CD4-positive, alpha-beta T cell treated with Interferon alpha-2 for 1 hour (primary cell): ENCODE measurements at places on chromosomes 6 and 20.

GRCh38 chr20:33401921-33402369 is 626 bp upstream of the CDK5RAP1 start:
- DNase-seq = no peak

DNA sequence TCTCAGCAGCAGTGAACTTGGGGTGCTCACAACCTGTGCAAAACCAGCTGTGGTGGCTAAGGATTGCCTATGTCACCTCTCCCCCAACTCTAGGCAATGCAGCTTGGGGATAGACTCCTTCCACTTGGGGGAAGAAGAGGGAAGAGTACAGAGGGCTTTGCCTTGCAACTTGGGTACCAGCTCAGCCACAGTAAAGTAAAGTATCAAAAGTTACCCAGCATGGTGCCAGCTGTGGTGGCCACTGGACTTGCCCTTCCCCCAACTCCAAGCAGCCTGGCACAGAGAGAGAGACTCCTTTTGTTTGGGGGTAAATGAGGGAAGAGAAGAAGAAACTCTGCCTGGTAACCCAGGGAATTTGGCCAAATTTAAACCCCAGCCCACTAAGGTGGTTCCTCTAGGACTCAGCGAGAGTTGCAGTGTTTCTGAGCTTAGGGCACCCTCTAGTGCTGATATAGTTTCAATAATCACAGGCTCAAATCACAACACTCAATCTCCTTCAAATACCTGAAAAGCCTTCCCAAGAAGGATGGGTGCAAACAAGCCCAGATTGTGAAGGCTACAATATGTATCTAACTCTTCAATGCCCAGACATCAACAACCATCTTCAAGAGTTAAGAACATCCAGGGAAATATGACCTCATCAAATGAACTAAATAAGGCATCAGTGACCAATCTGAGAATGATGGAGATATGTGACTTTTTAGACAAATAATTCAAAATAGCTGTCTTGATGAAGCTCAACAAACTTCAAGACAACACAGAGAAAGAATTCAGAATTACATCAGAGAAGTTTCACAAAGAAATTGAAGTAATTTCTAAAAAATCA is 7.6 kb upstream of the DEFB129 start:
- peak; percentile 16 for DNase-seq

- peak; percentile 85 for DNase-seq
Observed at GRCh38 chr6:235763-236360, 56.4 kb upstream of the DUSP22 start.

GRCh38 chr6:112247275-112247674 is 7.1 kb downstream of the LAMA4 start:
- DNase-seq = no peak

DNA sequence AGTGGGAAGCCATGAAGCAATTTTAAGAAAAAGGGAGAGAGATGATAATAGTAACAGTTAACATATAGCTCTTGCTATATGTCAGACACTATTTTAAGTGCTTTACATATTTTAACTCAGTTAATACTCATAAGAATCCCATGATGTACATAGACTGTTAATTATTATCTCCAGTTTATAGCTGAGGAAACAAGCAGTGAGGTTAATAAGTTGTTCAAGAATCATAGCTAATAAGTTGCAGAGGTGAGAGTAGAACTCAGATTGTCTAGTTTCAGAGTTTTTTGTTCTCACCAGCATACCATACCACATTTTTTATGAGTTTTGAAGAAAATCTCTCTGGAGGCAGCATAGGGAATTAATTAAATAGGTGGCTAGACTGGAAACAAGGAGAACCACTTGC is 144.6 kb upstream of the MMS22L start:
- DNase-seq = no peak

DNA sequence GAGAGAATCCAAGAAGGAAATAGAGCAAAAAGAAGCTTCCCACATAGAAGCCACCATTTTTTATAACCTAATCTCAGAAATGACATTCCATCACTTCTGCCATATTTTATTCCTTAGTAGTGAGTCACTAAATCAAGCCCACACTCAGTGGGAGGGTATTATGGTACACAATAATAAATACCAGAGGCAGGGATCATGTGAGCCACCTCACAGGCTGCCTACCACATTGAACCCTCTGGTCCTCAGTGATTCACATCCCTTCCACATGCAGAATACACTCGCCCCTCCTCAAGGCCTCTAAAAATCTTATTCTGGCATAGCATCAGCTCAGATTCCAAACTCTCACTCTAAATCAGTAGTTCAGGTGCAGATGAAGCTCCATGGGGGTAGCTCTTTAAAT is 49.4 kb downstream of the TMC2 start:
- DNase-seq = no peak

DNA sequence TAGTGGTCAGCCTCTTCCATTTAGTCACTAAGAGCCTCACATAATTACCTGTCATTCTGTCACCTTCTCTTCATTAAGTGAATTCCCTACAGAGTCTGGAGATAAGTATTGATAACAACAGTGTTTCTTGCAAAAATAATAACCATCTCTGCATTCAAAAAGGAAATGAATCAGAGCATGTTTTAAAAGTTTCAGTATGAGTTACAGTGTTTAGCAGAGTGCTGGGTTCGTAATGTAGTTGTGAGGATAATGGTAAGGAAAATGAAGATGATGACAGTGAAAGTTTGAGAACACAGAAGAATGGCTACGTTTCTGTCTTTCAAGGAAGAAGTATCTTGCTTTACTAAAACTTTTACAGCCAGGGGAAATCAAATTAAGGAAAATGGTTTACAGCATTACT is 31.3 kb downstream of the GPRC6A start:
- no peak for DNase-seq

GRCh38 chr20:10077886-10078285 is 43.1 kb downstream of the ANKEF1 start:
- DNase-seq = no peak

DNA sequence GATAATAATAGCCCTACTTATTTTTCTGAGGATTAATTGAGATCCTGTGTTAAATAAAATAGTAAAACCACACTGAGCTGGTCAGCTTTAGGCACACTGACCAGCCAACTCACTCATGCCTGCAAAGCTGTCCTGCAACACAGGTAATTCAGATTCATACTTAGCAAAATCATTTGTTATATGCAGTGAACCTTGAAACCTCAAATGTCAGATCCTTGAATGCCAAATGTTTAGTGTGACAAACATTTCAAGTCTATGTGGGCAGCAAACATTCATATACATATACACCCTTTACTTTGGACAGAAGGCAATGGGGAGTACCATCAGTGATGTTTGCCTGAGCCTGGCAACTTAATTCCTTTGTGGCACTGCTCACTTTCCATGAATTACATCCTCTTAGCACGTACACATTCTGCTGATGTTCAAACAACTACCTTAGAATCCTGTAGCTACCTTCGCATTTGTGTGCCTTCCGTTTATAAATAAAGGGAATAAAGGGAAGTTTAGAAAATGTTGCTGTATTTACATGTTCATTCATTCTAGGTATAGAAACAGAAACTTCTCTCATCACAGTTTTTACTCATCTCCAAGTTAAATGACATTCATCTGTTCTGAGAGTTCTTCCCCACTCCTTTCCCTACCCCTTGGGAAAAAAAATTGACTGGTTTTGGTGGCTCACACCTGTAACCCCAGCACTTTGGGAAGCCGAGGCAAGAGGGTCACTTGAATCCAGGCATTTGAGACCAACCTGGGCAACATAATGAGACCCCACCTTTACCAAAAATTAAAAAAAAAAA is 140.8 kb downstream of the ZFAND3 start:
- DNase-seq = no peak

GRCh38 chr20:21693322-21693721 is 12.1 kb upstream of the PAX1 start:
- no peak for DNase-seq

DNA sequence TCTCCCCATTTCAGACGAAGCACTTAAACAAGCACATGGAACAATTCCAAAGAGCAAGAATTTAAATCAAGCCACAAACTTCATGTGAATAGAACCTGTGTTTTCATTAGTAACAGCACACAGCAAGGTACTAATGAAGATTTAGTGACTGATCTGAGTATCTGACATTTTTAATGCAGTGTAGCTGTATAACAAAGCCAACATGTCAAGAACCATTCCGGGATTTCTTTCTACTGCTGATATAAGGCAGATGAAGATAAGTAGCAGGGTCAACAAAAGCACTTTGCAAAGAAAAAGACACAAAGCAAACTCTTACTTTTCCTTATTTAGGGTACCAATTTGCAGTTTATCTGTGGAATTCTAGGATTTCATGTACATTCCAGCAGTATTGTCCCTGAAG is 11.3 kb downstream of the SLC17A5 start:
- DNase-seq = no peak

DNA sequence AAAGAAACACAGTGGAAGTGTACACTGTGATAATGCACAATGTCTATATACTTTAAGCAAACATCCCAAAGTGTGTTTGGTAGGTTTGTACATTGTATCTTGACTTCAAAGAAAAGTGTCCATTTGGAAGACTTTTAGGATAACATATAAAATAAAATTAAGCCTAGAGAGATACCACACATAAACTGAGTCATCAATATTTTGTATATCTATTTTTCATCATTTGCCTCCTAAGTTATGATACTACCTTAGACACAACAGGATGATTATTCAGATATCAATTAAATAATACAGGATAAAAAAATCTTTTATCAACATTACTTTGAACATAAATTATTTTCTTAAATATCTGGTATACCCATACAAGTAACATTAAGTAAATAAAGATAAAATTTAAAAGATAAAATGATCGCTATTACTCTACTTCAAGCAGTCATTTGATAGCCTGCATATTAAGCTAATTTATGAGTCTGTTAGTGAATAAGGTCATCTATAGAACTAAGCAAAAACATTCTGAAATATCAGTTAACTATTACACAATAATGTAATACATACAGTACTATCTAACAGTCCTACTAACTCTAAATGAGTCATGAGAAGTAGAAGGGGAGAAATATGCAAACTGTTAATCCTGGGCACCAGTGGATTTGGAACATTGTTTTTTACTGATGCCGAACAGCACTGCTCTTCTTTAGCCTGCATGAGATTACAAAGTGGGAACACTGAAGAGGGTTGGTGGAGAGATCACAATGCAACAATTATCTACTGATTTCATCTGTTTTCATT is 158.4 kb upstream of the SIM1 start:
- DNase-seq = no peak

- DNase-seq = no peak
Observed at GRCh38 chr6:159102373-159103160, 57.8 kb upstream of the TAGAP start.

- DNase-seq = peak; percentile 30
Observed at GRCh38 chr20:4689220-4689619, 32.5 kb upstream of the PRND start.

- no peak for DNase-seq
Observed at GRCh38 chr6:103870970-103871369, 988.7 kb downstream of the HACE1 start.

DNA sequence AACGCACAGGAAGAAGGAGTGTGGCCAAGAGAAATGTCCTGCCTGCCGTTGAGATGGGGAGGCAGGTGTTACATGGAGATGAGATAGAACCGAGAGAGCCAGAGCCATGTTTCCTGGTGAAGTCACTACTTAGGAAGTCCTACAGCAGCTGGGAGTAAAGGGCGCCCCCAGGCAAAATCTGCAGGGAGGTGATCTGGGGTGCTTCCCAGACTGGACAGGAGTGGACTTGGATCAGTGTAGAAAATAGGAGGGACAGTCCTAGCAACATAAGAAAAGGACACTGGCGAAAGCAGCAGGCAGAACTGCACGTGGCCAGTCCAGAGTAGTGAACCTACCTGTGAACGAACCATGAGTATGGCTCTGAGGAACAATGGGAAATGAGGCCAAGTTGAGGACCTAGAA is 85.3 kb downstream of the CD164 start:
- DNase-seq = no peak

GRCh38 chr20:50271176-50271575 is 80.5 kb downstream of the CEBPB start:
- no peak for DNase-seq

- DNase-seq = peak; percentile 69
Observed at GRCh38 chr20:38674092-38674764, 50.1 kb upstream of the SLC32A1 start.

GRCh38 chr6:15260099-15260821 is 14.4 kb downstream of the JARID2 start:
- DNase-seq = no peak

- DNase-seq = peak; percentile 87
Observed at GRCh38 chr6:32984622-32985389, 16.4 kb downstream of the BRD2 start.

DNA sequence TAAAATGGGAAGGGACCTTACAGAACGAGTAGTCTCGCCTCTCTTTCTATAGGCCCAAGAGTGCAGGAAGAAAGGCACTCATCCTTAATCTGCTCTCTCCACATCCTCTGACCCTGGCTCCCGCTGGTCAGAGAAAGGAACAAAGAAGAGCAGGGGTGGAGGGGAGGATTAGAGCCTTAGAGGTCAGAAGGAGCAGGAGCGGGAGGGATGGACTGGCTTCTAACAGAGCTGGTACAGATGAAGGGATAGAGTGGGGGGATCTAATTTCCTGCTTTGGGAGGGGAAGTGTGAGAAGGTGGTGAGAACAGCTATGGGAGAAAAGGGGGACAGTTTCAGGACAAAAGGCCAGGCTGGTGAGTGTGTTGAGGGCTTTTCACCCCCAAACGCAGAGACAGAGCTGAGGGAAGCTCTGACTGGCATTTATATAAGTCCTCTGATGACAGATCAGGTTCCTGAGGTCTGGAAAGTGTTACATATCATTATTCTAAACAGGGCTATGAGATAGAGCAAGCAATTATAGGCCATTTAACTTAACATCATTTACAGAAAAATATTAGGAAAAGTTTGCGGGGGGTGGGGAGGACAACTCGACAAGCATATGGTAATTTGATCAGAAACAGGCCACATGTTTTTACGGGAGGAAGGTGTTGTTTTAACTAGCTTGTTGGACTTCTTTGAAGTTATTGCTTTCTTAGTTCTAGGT is 111.1 kb downstream of the FOXC1 start:
- DNase-seq = no peak

GRCh38 chr20:42788707-42789106 is 401.0 kb downstream of the PTPRT start:
- DNase-seq = no peak

DNA sequence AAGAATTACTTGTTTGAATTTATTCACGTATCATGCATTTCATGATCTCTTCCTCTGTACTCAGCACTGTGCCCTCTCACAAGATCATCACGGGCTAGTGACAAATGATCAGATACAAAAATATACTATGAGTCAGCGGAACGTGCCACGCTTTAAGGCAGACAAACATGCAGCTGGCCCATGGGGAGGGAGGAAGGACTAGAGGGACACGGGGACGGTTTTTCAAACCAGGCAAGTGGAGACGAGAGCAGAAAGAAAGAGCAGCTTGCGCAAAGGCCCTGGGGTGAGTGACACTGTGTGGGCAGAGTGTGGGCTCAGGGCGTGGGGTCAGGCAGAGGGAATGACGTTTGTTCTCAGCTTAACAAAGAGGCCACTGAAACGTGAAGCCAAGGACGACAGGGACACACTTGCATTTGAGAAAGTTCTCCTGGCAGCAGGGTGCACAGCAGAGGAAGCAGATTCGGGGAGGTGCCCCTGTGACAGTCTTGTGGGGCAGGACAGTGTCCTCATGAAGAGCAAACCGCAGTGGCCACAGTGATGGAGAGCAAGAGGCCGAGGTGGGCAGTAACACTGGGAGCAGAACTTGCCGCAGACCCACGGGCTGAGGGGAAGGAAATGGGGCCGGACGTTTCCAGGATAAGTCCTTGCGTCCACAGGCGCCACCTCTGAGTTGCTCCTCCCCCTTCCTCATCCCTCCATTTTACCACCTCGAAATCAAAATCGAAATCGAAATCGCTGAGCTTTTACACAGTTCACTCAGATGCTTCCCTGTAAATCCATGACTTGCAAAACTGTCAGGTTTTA is 6.9 kb upstream of the RPS6KA2 start:
- DNase-seq = no peak
